ENCODE measurements at places on chromosomes 1 and 21.

DNA sequence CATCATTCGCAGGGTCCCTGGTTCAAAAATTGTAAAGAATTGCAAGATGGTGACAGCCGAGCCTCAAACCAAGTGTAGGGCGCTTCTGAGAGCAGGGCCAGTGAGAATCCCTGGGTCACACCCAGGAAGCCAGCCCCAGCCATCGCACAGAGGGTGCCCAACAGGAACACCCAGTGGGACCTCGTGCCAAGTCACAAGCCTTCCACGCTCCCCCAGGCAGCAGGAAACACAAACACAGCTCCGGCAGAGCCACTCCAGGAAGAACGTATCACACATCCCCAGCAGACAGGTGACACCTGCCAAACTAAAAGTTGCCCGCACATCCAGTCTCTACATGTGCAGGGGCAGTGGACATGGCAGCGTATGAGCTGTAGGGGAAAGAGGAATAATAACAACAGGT is 20.2 kb downstream of the DHRS3 start:
- no peak for DNase-seq

DNA sequence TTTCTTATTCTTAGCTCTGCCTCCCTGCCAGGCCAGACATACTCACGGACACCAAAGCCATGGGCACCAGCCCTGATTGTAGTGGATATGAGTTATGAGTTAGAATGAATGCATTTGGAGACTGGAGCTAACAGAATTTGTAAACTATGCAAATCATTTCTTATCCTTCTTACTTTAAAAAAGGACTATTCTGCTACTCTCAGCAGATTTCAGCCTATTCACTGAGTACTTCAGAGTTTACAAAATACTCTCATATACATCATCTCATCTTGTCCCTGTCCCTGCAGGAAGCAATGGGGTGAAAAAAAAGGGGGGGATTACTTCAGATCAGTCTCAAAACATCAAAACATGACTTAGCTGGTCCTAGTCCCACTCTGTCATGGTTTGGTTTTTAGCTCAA is 541.4 kb upstream of the PLXNA2 start:
- no peak for DNase-seq

- no peak for DNase-seq
Measured at GRCh38 chr1:236417336-236417735, 23.2 kb downstream of the EDARADD start.

GRCh38 chr1:1628754-1629429 is 3.1 kb upstream of the MMP23B start:
- peak; percentile 35 for DNase-seq

DNA sequence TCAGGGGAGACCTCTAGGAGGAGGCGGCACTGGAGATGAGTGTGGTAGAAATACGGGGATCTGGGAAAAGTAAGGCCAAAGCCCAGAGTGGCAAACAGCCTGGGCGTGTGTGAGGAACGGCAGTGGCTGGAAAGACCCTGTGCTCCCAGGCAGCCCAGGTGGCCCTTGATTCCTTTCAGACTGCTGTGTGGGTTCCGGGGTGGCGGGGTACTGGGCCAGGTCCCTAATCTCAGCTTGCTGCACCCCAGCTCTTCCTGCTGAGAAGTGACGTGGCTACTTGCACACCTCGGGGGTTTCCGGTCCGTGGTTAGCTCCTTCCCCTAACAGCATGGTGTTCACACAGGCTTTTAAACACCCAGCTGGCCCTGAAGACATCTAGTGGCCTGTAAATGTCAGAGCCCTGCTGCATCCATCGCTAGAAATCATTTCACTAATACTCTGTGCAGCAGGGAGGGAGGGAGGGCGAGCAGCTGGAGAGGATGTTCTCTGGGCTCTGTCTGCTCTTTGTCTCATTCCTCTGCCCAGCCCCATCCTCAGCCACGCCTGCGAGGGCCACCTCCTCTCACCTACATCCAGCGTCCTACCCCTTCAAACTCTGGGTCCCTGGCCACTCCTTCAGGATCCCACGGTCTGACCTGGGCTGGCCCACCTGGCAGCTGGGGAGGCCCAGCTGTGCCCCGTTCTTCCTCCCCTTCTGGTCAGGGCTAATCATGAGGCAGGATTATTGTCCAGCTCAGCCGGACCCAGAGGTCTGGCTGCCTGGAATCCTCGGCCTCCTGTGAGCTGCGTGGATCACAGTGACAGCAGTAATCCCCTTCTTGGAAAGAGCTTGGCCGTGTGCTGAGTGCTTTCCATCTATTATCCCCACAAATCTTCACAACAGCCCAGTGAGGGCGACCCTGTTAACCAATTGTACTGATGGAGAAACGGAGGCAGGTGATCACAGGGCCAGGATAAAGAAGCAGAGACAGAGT is 7.2 kb downstream of the ZDHHC18 start:
- DNase-seq: peak; percentile 88

DNA sequence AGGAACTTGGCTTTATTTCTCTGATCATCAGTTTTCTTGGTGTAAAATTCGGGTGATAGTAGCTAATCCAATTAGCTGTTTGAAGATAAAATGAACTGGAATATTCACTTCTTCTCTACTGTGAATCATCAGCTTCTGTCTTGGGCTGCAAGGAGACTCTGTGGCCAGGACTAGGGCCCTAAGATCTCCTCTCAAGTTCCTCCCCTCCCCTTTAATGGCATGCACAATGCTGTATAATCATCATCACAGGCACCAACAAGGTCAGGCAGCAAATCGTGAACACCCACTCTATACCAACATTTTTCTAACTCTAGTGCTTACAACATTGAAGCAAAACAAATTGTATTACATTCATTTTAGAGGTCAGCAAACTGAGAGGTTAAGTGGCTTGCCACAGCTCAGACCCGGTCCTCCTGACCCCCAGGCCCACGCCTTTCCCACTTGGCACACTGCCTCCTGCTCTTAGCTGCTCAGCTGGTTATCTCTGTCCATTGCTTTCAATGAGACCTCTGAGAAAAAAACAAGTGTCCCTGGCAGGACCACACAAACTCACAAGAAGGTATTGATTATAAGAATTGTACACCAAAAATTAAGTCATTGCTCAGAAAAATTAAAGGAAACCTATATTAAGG is 31.8 kb downstream of the LRRC52 start:
- no peak for DNase-seq

- DNase-seq: no peak
Measured at GRCh38 chr21:33373451-33373850, 29.8 kb upstream of the IFNGR2 start.

DNA sequence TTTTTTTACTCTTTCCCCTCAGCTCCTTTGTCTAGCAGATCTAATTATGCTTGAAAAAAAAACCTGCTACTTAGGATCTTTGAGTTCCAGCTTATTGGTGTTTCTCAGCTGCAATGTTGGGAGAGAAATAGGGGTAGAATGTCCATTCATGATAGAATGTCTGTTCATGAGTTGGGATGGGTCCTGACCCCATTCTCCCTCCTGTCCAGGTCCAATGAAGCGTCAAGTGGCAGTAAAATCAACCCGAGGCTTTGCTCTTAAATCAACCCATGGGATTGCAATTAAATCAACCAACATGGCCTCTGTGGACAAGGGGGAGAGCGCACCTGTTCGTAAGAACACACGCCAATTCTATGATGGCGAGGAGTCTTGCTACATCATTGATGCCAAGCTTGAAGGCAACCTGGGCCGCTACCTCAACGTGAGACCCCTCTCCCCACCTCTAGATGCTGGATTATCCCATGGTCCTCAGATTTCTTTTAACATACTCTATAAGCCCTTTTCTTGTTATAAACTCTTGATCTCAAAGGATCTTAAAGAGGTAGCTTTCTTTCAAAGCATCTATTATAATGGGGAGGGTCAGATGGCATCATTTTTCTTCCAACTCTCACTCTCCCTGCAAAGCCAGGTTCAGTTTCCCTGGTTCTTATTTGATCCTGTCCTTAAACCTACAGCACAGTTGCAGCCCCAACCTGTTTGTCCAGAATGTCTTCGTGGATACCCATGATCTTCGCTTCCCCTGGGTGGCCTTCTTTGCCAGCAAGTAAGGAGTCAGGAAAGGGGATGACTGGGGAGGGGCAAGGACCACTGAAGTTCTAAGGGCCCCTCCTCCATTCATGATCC is 11.1 kb downstream of the CERS2 start:
- no peak for DNase-seq

DNA sequence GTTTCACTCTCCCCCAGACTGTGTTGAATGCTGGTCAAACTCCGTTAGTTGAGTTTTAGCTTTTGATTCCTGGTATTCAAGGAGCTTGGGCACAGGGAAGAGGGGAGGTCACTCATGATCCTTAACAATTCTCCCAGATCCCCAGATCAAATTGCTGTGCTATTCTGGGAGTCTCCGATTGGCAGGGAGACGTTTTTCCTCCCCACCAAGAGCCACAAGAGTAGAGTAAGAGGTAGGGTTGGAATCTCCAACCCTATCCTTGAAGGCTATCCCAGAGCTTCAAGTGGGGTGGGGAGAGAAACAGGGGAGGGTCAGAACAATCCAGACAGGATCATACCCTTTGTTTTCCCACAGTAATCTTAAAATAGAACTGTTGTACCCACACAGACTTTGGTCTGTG is 576 bp upstream of the TPM3 start:
- no peak for DNase-seq

DNA sequence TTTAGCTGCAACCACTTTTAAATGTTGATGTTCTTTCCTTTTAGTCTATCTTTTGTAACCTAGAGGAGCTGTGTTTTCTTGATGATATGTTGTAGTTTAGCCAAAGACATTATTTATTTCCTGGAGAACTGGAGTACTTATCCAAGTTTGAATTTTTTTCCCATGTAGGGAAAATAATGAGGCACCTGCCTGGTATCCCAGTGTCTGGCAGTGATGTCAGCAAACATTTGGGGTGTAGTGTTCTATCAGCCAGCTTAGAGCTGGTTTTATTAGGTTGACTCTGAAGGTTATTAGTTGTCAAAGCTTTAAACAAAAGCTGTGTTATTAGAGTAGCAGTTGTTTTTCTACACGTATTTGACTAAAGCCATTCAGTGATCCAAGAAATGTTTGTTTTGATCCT is 3.2 kb downstream of the CTPS1 start:
- no peak for DNase-seq

GRCh38 chr21:41160036-41160435 is 7.9 kb upstream of the BACE2 start:
- no peak for DNase-seq

- DNase-seq: no peak
Measured at GRCh38 chr1:231467986-231468385, 45.9 kb upstream of the EGLN1 start.

- DNase-seq: no peak
Measured at GRCh38 chr1:165823552-165824268, 3.7 kb upstream of the UCK2 start.

- no peak for DNase-seq
Measured at GRCh38 chr1:232398823-232399222, 231.1 kb downstream of the SIPA1L2 start.

DNA sequence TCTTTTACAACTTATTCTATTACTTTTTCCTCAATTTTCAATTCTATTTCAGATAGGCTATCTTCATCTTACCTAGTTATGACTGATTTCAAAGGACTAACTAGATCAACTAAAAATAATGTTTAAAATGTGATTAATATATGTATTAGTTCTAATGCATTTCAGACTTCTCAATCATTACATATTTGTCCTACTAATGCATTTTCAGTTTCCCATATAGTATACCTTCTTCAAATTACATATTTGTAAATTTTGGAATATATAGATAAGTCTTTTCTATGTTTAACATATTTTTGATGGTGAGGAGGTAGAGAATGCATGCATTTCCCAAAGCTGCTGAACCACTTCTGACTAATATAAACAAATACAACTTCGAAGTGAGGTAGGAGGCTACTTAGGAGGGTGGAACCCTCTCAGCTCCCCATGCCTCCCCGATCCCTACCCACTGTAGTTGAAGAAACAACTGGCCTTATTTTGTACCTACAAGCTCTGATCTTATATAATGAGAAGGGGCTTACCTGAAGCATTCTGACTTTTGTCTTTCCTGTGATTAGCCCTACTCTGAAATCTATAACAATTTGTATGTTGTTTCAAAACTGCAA is 1.7 kb downstream of the TRMT1L start:
- no peak for DNase-seq

DNA sequence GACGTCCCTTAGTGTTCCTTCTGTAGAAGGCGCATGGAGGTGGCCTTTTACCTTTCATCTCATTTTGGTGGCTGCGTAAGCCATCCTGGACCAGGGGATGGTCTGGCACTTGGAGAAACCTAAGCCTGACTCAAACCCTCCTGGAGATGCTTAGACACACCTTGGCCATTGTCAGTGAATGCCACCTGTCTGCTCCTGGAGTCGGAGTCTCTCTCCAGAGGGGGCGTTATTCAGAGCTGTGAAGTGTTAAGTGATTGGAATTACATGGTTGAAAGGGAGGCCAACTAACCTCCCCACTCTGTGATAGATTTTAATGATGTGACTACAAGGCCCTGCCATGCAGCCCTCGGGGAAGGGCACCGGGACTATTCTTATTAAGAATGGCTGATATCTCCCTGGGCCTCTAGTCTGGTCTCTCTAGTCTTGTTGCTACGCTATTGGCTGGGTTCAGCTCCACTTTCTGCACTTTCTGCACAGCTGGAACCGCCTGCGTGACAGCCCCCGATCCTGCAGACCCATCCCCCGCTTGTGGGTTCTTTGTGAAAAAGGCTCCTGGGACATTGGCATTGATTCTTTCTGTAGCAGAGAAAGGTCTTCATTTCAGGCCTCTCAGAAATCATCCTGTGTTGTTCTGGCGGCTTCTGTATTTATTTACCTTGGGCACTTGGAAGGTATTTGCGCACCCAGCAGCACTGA is 4.2 kb downstream of the RASSF5 start:
- no peak for DNase-seq

- DNase-seq: no peak
Measured at GRCh38 chr1:90715309-90715708, 1.8 kb downstream of the BARHL2 start.

DNA sequence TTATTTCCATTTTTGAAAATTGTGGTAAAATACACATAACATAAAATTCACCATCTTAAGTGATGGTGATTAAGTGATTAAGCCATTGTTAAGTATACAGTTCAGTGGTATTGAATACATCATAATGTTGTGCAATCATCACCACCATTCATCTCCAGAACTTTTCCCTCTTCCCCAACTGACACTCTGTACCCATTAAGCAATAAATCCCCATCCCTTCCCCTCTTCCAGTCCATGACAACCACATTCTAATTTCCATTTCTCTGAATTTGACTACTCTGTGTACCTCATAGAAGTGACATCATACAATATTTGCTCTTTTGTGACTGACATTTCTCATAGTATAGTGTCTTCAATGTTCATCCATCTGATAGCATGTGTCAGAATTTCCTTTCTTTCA is 124.8 kb downstream of the DISC1 start:
- DNase-seq: no peak

DNA sequence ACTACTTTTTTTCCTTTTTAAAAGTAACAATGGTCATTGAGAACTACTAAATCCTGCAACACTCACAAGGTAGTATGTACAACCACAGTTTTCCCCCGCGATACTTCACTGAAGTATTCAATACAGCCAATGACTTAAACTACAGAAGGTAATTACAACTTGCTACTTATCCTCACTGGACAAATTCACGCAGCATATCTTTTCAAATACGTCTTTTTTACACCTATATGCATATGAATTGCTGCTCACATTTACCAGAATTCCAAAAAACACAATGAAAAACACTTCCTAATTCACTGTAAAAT is 12.4 kb downstream of the NRIP1 start:
- no peak for DNase-seq

All from stimulated activated CD4-positive, alpha-beta T cell treated with anti-CD3 and anti-CD28 coated beads, Interleukin-4, amount 100 ng/mL, for 4 hours (primary cell).